Stomach (tissue), 19 donors: ENCODE measurements at places on chromosomes 12 and 14. TPM values are rescaled to one million over a fixed set of nuclear protein-coding genes. Genes with fewer than 3 reads are reported as not detected.
A peak's percentile ranks its signal among the peaks of the same experiment; 100 is the strongest.

KRT71 gene
- total RNA-seq, result not detected

CCDC175 gene
- total RNA-seq, result not detected

KRT75 gene
- total RNA-seq, result not detected

TMEM63C gene
- total RNA-seq, result 0.73 TPM

DDN gene
- not detected for total RNA-seq

BCL11B gene
- 2.2 TPM for total RNA-seq

IRAK3 gene
- 34.1 TPM for total RNA-seq

SMAGP gene
- 13.4 TPM for total RNA-seq

ADAM20 gene
- total RNA-seq, result not detected

CLEC2B gene
- 1.2 TPM for total RNA-seq

ANKRD33 gene
- total RNA-seq, result not detected

DNA sequence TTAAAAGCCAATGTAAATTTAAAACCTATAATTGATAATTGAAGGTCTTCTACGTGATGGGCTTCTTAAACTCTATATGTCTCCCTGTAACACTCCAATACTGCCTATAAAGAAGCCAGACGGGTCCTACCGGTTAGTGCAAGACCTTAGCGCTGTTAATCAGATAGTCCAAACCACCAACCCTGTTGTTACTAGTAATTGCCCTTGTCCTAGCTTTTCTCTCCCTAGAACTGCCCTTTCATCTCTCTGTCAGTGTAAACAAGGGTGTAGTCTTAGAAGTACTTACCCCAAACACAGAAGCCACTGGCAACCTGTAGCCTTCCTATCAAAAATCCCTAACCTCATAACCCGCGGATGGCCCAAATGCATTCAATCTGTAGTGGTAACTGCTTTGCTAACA lies 243.0 kb upstream of the DIO3 start:
- no peak overlapping the region for H3K27ac ChIP-seq
- no peaks in the 10 kb centered on the region for H3K36me3 ChIP-seq
- H3K4me1 ChIP-seq, result no peaks in the 10 kb centered on the region

- peak; percentile 44 for DNase-seq
- H3K36me3 ChIP-seq, result no peaks in the 10 kb centered on the region
- H3K4me1 ChIP-seq, result peaks cover 8% of the 10 kb centered on the region
- H3K4me3 ChIP-seq, result no peak overlapping the region
- no peak overlapping the region for H3K27ac ChIP-seq
These were observed 71.8 kb downstream of the ZNF664 start for GRCh38 chr12:124044809-124045321.

DNA sequence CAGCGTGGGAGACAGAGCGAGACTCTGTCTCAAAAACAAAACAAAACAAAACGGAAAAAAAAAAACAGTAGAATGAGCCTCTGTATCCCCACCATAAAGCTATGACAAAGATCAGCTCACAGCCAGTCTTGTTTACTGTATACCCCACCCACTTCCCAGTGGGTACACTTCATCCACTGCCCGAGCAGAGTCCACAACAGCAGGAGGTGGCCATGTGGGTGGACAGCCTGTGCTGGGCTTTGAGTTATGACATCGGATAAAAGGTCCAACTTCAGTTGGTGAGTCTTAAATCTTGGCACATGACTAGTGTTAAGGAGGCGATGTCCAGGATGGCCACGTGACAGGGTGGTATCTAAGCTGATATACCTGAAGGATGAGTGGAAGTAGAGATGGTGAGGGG lies 34.8 kb upstream of the MAPKAPK5 start:
- no peaks in the 10 kb centered on the region for H3K4me1 ChIP-seq
- no peak overlapping the region for H3K27ac ChIP-seq
- no peaks in the 10 kb centered on the region for H3K27me3 ChIP-seq

- H3K36me3 ChIP-seq, result no peaks in the 10 kb centered on the region
- no peak overlapping the region for H3K4me3 ChIP-seq
- peaks cover 96% of the 10 kb centered on the region for H3K4me1 ChIP-seq
- peak overlapping the region; percentile 53 for H3K27ac ChIP-seq
These were observed 3.4 kb downstream of the RHOF start for GRCh38 chr12:121789800-121790728.

DNA sequence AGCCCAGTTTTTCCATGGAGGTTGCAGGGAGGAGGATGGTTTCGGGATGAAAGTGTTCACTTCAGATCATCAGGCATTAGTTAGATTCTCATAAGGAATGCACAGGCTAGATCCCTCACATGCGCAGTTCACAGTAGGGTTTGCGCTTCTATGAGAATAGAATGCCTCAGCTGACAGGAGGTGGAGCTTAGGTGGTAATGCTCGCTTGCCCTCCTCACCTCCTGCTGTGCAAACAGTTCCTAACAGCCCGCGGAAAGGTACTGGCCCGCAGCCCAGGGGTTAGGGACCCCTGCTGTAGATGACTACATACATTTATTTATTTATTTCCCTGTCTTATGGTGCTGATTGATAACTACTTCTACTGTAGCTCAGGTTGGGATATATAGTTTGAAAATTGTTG lies 93.2 kb downstream of the FBXO33 start:
- no peak overlapping the region for H3K4me3 ChIP-seq
- H3K36me3 ChIP-seq, result peaks cover 64% of the 10 kb centered on the region
- H3K27me3 ChIP-seq, result no peaks in the 10 kb centered on the region
- H3K27ac ChIP-seq, result no peak overlapping the region
- DNase-seq, result peak; percentile 75

GRCh38 chr14:103361867-103362266 lies 23.3 kb upstream of the MARK3 start:
- H3K4me1 ChIP-seq, result no peaks in the 10 kb centered on the region
- H3K36me3 ChIP-seq, result no peaks in the 10 kb centered on the region
- no peaks in the 10 kb centered on the region for H3K27me3 ChIP-seq
- DNase-seq, result no peak
- no peak overlapping the region for H3K4me3 ChIP-seq

DNA sequence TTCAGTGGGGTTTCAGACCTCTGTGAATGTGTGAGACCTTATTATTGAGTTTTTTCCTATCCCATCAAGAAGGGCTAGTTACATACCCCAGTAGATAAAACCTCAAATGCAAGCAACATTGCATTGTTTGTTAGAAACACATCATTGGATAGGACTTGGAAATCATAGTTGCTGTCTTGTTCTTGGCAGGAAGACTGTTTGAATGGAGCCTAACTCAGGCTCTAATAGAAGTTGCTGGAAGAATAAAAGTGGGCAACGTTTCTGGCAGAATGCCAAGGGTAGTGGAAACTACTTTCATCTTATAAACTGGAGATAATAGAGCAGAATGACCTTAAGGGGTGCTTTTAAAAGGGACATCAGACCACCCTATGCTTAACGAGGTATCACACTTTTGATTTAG lies 9.9 kb upstream of the PTHLH start:
- no peaks in the 10 kb centered on the region for H3K4me1 ChIP-seq
- H3K27me3 ChIP-seq, result no peaks in the 10 kb centered on the region
- no peaks in the 10 kb centered on the region for H3K36me3 ChIP-seq

DNA sequence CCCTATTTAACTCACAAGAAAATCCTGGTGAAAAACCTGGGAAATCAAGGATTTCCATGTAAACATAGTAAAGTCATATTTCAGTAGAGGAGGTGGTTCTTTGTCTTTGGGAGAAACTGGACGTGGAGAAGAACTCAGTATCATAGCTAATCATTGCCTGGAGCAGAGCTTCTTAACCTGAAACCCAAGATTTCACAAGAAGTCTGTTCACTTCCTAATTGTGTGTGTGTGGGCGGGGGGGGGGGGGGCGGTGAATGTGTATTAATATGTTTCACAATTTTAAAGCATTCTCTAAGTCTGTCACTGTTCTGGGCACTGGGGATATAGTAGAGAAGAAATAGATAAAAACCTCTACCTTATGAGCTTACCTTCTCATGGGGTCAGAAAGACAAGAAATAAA lies 96.7 kb upstream of the PPP4R3A start:
- H3K27me3 ChIP-seq, result no peaks in the 10 kb centered on the region
- no peak for DNase-seq
- no peak overlapping the region for H3K27ac ChIP-seq

DNA sequence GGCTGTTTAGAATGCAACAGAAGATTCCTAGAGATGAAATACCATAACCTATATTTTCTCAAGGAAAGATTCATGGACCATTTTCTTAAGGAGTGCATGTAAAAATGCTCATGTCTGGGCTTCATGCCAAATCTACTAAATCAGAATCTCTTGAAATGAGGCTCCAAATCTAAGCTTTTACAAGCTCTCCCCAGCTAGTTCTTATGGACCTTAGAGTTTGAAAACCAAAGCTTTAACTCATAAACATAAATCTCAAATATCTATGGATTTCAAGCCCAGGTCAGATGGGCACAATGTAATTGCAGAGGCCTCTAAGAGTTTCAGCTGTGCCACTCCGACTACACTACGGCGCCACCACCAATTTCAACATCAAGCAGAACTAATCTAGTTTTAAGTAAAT lies 117.3 kb upstream of the CAND1 start:
- H3K36me3 ChIP-seq, result no peaks in the 10 kb centered on the region
- no peaks in the 10 kb centered on the region for H3K27me3 ChIP-seq
- H3K4me1 ChIP-seq, result no peaks in the 10 kb centered on the region
- H3K27ac ChIP-seq, result no peak overlapping the region
- H3K4me3 ChIP-seq, result no peak overlapping the region

DNA sequence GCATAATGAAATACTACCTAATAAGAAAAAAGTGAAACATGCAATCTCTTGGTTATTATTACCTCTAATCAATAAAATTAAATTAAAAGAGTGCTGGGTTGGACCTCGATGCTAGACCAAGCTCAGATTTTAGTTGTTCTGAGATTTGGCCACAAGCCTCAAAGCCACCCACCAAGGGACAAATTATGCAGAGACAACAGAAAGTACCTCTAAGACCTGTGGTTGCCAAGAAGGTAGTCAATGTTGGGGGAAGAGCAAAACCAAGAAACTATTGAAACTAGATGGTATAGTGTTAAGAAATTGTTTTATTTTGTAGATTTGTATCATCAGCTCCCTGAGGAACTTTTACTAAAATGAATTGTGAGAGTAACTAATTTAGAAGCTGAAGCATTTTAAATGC lies 43.8 kb upstream of the ARID2 start:
- no peak overlapping the region for H3K27ac ChIP-seq
- H3K4me1 ChIP-seq, result no peaks in the 10 kb centered on the region
- H3K36me3 ChIP-seq, result no peaks in the 10 kb centered on the region
- no peak for DNase-seq
- no peaks in the 10 kb centered on the region for H3K27me3 ChIP-seq

DNA sequence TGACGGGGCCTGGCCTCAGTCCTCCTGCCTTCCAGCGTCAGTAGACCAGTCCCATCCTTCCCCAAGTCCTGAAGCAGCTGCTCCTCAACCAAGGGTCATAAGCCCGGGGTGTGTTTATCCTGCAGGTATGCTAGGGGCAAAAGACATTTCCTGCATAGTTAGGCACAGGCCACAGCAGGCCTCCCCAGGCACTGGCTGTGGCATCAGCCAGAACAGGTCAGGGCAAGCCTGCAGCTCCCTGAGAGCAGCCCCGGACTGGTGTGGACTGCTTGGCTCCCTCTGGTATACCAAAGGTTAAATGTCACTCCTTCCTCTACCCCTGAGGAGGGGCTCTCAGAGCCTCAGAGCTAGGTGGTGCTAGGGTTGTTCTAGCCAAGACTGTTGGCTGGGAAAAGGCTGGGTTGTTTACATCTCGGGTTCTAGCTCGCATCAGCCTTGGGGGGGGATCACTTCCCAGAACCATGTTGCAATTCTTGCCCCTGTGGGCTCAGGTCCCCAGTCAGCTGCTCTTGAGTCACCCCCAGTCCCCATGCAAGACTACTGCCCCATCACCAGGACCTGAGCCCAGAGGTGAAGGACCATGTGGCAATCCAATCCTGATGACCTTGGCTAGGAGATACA lies 2.9 kb downstream of the MMP14 start:
- H3K4me1 ChIP-seq, result peaks cover 15% of the 10 kb centered on the region
- peak overlapping the region; percentile 95 for H3K4me3 ChIP-seq
- peaks cover 36% of the 10 kb centered on the region for H3K36me3 ChIP-seq
- peak overlapping the region; percentile 92 for H3K27ac ChIP-seq
- H3K27me3 ChIP-seq, result no peaks in the 10 kb centered on the region

- peaks cover 4% of the 10 kb centered on the region for H3K27me3 ChIP-seq
- H3K4me3 ChIP-seq, result no peak overlapping the region
- H3K36me3 ChIP-seq, result no peaks in the 10 kb centered on the region
- H3K27ac ChIP-seq, result no peak overlapping the region
These were observed 65.6 kb downstream of the SERPINA3 start for GRCh38 chr14:94677747-94678146.

GRCh38 chr14:59828276-59828675 lies 42.3 kb downstream of the RTN1 start:
- no peaks in the 10 kb centered on the region for H3K27me3 ChIP-seq
- H3K4me3 ChIP-seq, result no peak overlapping the region
- no peaks in the 10 kb centered on the region for H3K36me3 ChIP-seq
- no peak overlapping the region for H3K27ac ChIP-seq

GRCh38 chr12:47249719-47250357 lies 170.1 kb upstream of the AMIGO2 start:
- no peak overlapping the region for H3K27ac ChIP-seq
- H3K27me3 ChIP-seq, result no peaks in the 10 kb centered on the region
- H3K4me1 ChIP-seq, result no peaks in the 10 kb centered on the region
- DNase-seq, result no peak
- H3K4me3 ChIP-seq, result no peak overlapping the region

GRCh38 chr12:121512561-121512960 lies 68.3 kb downstream of the KDM2B start:
- no peaks in the 10 kb centered on the region for H3K27me3 ChIP-seq
- H3K36me3 ChIP-seq, result peaks cover 58% of the 10 kb centered on the region
- no peak overlapping the region for H3K27ac ChIP-seq
- DNase-seq, result peak; percentile 20
- H3K4me1 ChIP-seq, result no peaks in the 10 kb centered on the region

- peaks cover 46% of the 10 kb centered on the region for H3K4me1 ChIP-seq
- H3K36me3 ChIP-seq, result no peaks in the 10 kb centered on the region
- DNase-seq, result no peak
- no peak overlapping the region for H3K4me3 ChIP-seq
- peak overlapping the region; percentile 80 for H3K27ac ChIP-seq
- no peaks in the 10 kb centered on the region for H3K27me3 ChIP-seq
These were observed 325.5 kb downstream of the RAD51B start for GRCh38 chr14:68145036-68145435.

DNA sequence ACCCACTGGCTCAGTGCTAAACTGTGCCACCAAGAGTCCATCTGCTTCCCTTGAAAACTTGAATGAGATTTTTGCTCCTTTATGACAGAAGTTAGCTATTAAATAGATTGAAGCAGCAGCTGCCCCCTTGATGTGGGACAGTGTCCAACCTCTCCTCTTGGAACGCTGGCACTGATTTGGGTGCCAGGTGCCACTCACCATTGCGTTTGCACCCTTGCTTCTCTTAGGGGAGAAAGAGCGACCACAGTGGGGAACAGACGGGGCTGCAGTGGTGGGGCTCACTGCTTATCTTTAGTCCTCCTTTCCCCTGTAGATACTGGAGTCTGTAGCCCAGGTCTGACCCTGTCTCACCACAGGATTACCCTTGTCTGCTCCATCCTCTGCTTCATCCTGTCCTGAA lies 9.4 kb downstream of the EP400 start:
- no peaks in the 10 kb centered on the region for H3K27me3 ChIP-seq
- H3K4me3 ChIP-seq, result no peak overlapping the region
- DNase-seq, result no peak
- H3K36me3 ChIP-seq, result peaks cover 20% of the 10 kb centered on the region
- peaks cover 71% of the 10 kb centered on the region for H3K4me1 ChIP-seq
